ENCODE measurements at places on chromosomes 1 and 21. TPM values are rescaled to one million over a fixed set of nuclear protein-coding genes. Genes with fewer than 3 reads are reported as not detected.

Gene NEK2
- 74.6 TPM for total RNA-seq

Gene NUP210L
- 0.06 TPM for total RNA-seq

Gene CHI3L2
- total RNA-seq = 88.7 TPM

Gene KCNJ9
- total RNA-seq = not detected

Gene LINGO4
- not detected for total RNA-seq

Gene GIPC2
- not detected for total RNA-seq

Gene FBXO2
- total RNA-seq = 6.0 TPM

Gene BSND
- not detected for total RNA-seq

DNA sequence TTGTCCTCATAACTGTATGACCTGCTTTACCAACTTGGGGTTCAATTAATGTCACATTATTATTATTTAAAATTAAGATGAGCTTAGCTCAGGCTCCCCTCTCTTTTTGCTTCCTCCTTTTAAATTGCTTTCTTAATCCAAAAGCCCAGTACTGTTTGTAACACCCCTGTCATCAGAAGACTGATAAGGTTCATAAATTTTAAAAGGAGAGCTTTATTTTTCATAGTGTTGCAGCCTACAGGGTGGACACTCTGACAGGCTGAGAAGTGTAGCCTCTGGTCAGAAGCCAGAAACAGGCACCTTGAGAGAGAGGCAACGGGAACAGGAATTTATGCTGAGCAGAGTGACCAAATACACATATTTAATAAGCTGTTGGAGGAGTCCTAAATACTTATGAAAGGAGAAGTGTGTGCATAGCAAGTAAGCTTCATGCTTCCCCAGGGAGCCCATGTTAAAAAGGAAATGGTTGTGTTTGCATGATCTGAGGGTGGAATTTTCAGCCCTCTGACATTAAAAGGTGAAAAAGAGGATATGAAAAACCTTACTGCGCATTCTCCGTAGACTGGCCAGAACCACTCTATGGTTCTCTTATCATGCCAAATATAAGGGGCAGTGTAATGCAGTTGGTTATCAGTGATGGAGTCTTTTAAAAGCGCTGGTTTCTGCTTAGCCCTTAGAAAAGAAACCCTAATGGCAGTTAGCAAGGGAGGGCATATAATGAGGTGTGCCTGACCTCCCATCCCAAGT, 30.5 kb upstream of the FGGY start:
- DNase-seq = peak; percentile 81

- no peak for DNase-seq
Observed at GRCh38 chr21:26795412-26795805, 49.8 kb downstream of the ADAMTS1 start.

- no peak for DNase-seq
Observed at GRCh38 chr21:28865488-28866186, 127.0 kb downstream of the LTN1 start.

Data from OCI-LY7 (cell line).